ENCODE measurements at places on chromosomes 1 and 21. TPM values are rescaled to one million over a fixed set of nuclear protein-coding genes. Genes with fewer than 3 reads are reported as not detected.

The LCE1B gene
- total RNA-seq = not detected

The FCAMR gene
- total RNA-seq = not detected

The MARK1 gene
- 55.8 TPM for total RNA-seq

The RBBP4 gene
- total RNA-seq = 186 TPM

The TAF5L gene
- total RNA-seq = 17.7 TPM

The GUCA2A gene
- total RNA-seq = not detected
